ENCODE measurements at places on chromosomes 13 and 19.

DNA sequence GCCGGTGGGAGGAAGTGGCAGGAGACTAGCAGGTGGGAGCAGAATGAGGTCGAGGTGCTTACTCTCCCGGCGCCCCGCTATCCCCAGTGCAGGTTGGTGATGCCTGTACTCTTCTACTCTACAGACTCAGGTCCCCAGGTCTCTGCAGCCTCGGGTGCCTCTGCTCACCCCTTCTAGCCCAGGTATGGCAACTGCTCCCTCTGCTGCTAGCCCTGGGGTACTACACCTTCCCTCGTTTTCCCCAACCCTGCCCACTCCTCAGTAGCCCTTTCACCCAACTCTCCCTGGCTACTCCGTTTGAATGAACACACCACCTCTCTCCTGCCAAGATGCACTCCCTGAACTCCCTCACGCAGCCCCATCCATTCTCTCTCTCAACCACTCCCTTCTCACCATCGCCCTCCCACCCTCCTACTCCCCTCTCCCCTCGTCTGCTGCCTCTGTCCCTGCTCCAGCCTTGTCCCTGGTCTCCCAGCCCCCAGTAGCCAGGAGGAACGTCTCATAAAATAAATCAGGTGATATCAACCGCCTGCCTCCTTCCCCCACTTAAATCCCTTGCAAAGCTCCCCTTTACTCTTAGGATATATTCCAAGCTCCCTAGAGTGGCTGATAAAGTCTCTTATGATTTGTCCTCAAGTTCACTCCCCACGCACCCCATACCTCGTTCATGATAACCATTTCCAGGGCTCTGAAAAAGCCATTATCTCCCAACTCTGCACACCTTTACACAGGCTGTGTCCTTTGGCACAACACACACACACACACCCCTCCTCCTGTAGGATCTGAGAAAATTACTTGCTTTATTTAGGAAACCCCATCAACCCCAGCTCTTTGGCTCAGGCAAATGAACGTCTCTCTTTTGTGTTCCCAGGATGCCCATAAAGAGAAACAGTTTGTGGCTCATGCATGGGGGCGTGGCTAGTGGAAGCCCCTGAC lies 8.2 kb upstream of the MEIS3 start:
- DNase-seq: peak; percentile 91

DNA sequence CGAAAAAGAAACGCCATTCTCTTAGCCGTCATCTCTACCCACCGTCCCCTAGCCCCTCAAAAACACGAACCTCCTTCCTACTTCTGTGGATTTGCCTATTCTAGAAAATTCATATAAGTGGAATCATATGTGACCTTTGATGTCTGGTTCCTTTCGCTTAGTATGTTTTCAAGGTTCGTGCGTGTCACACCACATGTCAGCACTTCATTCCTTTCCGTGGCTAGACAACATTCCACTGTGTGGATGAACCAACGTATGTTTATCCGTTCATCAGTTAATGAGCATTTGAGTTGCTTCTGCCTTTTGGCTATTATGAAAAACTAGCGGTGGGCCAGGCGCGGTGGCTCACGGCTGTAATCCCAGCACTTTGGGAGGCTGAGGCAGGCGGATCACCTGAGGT lies 14.0 kb upstream of the PPP1R12C start:
- no peak for DNase-seq

DNA sequence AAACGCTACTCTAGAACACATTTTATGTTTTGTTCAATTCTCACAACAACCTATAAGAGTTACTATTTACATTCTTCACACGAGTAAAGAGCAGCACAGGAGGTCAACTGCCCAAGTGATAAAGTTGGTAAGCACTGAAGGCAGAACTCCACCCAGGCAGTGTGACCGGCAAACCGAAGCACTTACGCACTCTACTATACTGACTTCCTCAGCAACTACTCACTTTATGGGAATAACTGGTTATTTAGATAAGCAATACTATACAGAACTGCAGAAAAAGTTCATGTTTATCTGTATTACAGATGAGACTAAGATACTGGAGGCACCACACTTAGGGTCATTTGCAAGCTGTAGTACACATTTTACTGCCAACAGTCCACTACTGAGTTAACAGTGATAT lies 28.8 kb downstream of the FOXO1 start:
- no peak for DNase-seq

DNA sequence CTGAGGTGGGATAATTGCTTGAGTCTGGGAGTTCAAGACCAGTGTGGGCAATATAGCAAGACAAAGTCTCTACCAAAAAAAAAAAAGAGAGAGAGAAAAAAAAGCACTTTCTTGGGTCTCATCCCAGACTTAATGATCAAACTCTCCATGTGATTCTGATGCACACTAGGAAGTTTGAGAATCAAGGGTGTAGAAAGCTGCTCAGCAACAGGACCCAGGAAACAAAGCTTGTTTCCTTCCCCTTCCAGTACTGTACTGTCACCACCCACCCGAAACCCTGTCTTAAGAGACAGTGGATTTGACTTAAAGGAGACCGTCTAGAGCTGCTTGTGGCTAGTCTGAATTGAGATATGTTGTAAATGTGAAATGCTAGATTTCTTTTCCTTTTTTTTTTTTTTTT lies 5.8 kb downstream of the MISP3 start:
- DNase-seq: no peak

- DNase-seq: no peak
These were observed 336.0 kb downstream of the MTUS2 start for GRCh38 chr13:29156136-29156535.
